NCI-H1417 treated with DMSO at 0.1 percent for 48 hours (cell line): ENCODE measurements at places on chromosomes 12 and 14.

- no peak for DNase-seq
These were observed 12.0 kb downstream of the ABHD12B start for GRCh38 chr14:50883827-50884197.

DNA sequence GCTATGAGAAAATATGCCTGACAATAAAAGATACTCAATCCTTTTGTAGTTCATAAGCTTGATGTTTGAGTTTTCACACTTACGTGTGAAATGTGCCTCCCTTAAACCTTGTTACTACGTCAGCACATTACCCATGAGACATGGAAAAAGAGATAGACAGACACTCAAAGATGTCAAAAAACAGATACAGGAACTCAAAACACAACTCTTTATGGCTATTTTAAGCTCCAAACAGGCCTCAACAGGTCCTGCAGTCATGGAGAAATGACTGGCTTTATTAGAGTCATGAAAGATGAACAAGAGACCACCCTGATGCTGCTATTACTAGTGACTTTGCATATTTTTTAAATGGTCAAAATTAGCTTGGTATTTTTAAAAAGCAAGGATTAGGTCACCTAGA, 184.5 kb downstream of the MON2 start:
- no peak for DNase-seq

DNA sequence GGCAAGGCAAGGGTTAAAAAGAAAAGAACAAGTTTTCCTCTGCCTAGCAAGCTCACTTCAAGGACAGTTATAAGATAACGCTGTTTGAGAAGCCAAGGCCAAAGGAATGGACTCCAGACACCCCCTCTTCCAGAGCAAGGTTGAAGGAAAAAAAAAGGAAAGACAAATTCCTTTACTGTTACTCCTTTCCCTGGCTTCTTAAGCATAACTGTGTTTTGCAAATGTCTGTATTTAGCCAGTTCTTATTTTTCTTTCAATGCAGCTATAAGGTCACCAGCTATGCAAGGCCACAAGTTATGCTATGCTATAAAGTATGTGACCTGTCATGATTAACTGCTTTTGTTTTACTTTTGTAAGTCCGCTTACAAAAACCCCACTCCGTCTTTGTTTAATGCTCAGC, 26.6 kb downstream of the ZNF410 start:
- no peak for DNase-seq

- no peak for DNase-seq
These were observed 127.6 kb downstream of the SLC38A6 start for GRCh38 chr14:61108496-61109141.

GRCh38 chr12:79895071-79895470, 39.8 kb downstream of the PPP1R12A start:
- DNase-seq, result no peak

DNA sequence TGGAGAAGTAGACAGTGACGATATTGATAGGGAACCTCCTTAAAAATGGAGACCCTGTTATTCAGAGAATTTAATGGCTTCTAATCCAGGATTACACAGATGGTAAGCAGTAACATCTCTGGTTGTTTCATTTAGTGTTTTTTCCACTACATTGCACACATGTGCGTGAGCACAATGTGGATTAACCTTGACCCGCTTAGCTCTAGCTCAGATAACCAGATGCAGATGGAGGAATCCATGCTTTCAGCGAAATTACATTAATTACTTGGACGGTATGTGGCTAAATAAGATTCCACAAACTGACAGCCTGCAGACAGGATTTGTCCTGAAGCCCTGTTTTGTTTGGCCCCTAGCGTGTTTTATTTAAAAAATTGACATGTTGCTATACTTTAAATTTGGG, 378.4 kb downstream of the CCDC91 start:
- no peak for DNase-seq

DNA sequence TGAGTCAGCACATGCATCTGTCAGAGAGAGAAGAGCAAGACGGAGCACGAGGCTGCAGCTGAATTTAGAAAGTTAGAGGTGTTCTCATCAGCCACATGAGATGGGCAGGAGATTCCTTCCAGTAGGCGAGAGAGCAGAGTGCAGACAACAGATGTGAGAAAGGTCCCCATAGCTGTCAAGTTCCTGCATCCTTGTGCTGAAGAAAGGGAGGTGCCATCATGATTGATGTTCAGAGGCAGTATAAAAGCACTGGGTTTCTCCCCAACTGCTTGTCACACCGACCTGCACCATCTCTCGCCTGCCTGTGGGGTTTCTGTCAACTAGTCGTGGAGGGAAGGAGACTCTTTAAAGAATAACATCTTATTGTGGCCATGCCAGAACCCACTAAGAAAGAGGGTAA, at the start of gene MYBPC1:
MYBPC1 (plus strand) TSS at position 272 of the 400 bp plus-strand sequence; CDS start at position 372, 100 bp downstream.
- DNase-seq, result no peak

DNA sequence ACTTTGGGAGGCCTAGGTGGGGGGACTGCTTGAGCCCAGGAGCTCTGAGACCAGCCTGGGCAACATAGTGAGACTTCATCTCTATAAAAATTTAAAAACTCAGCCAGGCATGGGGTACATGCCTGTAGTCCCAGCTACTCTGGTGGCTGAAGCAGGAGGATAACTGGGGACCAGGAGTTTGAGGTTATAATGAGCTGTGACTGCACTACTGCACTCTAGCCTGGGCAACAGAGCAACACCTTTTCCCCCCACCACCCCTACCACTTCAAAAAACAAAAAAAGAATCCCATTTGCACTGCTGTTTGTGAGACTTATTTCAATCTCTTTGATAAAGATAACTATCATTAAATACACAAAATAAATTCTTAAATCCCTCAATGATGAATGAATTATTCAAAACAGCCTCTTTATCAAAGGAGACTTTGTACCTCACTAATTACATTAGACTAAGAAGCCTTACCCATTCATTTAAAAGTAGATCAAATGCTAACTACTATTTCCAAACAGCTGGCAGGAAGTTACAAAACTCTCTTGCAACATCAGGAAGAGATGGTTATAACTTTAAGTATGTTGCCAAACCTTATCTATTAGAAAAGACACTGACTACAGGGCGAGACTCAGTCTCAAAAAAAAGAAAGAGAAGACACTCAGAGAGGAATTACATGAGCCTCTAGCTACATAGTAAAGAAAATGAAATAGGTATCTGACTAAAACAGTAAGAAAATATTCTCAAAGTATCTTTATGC, 14.7 kb downstream of the BLTP3B start:
- DNase-seq, result no peak

GRCh38 chr14:39712293-39712999, 280.2 kb upstream of the FBXO33 start:
- DNase-seq, result no peak

- no peak for DNase-seq
These were observed 17.8 kb downstream of the GPR132 start for GRCh38 chr14:105047283-105048016.

DNA sequence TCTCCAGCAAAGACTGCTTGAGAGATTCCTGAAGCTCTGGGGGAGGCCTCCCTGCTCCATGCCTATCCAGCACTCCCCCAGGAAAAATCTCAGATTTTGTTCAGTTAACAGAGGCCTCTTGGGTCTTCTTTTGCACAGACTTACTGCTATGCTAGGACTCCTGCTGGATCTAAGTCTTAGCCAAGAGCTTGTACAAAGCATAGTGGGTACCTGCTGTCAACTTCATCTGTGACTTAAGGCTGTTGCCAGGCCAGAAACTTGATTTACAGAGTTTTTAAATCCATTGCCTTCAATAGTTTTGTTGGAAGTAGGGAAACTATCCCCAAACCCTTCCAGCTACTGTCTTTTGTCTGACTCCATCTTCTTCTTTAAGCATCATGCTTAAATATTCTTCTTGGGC, 140.5 kb downstream of the SMOC1 start:
- DNase-seq, result no peak

DNA sequence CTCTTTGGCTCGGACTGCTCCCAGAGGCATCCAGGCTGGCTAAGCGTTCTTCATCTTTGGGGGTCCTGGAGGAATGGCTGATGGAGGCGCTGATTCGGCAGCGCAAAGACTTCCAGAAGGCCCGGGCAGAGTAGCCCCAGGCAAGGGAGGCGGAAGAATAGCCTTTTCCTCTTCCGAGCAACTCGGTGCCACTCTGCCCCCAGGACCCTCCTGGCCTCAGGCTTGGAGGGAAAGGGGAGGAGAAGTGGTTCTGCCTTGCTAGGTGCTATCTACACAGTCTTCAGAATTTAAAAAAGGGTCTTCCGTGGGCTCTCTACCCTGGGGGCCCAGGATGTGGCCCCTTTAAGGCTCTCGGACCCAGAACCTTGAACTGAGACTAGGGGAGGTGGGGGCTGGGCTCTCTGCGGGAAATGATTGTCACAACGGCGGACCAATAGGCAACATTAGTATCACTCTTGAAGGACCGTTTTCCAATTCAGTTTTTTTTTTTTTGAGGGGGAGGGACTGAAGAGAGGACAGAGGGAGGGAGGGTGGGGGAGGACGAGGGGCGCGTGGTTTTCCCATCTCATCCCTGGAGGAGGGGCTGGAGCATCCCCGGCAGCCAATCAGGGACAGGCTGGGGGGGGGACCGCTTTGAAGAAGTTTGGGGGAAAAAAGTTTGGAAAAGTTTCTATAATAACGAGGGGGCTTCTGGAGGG, at the start of gene NFATC4:
NFATC4 (plus strand) TSS at position 671 of the 698 bp plus-strand sequence. CDS start 157 bp downstream, outside the sequence.
- DNase-seq, result peak; percentile 78

- no peak for DNase-seq
These were observed 313.4 kb downstream of the BCL11B start for GRCh38 chr14:98958632-98959031.

DNA sequence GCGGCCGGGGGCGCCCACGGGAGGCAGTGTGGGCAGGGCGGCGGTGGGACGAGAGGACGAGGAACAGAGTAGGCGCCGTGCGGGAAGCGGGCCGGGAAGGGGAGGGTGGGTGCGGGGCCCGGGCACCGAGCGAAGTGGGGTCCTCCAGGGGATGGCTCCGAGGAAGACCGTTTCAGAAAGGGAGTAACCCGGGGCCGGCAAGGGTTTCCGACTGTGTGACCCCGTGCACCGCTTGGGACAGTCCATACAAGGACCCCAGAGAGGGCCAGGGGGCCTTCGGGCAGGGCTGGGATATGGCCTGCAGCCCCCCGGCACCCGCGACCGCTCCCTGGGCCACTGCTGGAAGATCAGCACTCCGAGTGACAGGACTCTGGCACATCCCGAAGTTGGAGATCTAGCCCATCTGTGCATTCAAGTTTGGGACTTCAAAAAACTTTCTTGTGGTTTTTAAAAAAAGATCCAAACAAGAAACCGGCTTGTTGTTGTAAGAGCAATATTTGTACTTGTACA, 448 bp downstream of the TSPAN9 start:
- DNase-seq, result no peak

GRCh38 chr12:12441843-12442461, 85.1 kb downstream of the BORCS5 start:
- DNase-seq, result no peak

DNA sequence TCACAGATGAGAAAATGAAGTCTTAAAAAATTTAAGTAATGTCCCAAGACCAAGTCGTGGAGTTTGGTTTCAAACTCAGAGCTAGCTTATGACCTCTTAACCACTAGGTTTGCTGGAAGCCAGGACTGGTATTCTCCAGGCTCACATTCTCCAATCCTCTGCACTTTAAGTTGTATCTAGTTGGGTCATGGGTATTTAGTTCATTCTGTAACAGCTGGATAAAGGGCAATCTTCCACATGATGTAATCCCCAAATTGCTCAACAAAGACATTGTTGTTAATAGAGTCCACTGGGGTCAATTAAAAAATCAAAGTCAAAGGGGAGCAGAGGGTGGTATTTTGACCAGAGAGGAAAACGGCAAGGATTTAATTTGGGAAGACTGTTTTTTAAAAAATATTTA, 17.8 kb upstream of the GAS2L3 start:
- no peak for DNase-seq

DNA sequence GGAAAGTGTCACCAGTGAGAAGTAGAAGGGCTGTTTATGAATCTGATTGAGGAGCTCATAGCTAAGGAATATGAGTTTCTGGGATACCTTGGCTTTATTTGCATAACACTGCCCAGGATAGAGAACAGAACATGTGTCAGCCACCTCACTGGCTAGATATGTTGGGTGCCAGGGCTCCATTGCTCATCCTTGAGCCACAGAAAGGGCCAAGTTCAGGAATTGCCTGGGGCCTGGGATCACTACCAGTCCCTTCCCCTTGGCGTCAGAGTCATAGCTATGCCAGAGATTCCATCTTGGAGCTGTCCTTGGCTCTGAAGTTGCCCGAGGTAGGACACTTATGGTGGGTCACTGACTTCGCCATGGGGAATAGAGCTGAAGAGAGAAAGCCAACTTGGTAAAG, 49.0 kb downstream of the IFT43 start:
- DNase-seq, result no peak

DNA sequence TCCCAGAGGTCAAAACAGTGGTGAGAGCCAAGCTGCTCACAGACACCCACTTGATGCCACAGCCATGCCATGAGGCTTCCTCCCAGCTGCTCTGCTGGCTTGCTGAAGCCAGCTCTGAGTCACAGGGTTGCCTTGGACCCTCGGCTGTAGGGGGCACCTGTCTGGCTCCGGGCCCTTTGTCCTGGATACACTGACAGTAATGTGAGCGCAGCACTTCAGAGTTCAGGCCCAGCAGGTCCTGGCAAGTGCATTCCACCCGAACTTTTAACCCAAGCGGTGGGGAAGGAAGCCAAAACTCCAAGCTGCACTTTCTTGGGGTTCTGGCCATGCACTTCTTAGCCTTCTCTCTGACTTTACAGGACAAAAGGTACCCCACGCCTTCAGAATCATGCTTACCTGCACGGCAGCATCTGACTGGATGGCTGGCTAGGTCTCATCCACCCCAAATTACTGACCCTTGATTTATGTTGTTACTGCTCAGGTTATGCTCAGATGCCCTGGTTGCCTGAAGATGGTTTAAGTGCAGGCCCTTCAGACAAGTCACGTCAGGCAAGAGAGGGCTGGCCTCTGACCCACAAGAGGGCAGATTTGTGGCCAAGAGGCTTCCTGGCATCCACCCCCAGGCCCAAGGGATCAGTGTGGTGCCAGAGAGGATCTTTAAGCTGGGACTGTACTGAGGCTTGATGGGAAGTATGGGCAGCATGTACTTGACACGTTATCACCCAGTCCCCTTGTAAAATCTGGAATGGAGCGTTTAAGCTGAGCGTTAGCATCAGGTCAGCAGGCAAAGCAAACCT, 24.8 kb downstream of the SLC25A29 start:
- no peak for DNase-seq
